ENCODE measurements at places on chromosomes 4 and X.

DNA sequence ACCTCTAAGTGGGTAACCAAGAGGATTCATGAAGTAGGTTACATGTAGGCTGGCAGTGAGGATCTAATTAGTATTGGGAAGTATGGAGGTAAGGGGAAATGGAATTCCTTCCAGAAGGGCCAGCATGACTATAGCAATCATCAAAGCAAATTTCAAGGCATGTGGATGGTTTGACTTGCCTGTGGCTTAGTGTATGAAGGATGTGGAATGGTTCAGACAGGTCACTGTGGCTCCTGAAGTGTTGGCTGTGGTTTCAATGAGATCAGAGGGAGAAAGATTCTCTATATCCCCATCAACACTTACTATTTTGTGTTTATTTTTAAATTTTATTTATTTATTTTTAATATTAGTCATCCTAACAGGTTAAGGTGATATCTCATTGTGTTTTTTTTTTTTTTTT is 121.6 kb upstream of the TBC1D9 start:
- DNase-seq = no peak

DNA sequence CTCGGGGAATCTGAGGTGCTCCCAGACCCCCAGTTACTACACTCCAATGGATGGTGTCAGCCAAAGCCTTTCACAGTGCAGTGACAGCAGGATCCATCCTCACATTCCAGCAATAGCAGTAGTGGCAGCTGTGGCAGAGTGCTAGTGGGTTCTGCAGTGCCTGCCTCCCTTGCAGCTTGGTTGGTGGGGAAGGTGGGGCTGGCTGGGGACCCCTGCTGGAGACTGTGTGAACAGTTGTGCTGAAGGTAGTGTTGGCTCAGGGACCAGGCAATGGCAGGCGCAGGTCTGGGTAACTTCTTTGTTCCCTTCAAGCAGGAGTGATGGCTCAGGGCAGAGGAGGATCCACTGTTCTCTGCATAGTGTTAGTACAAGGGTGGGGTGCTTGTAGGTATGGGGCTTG is 343.7 kb upstream of the TRAM1L1 start:
- no peak for DNase-seq

DNA sequence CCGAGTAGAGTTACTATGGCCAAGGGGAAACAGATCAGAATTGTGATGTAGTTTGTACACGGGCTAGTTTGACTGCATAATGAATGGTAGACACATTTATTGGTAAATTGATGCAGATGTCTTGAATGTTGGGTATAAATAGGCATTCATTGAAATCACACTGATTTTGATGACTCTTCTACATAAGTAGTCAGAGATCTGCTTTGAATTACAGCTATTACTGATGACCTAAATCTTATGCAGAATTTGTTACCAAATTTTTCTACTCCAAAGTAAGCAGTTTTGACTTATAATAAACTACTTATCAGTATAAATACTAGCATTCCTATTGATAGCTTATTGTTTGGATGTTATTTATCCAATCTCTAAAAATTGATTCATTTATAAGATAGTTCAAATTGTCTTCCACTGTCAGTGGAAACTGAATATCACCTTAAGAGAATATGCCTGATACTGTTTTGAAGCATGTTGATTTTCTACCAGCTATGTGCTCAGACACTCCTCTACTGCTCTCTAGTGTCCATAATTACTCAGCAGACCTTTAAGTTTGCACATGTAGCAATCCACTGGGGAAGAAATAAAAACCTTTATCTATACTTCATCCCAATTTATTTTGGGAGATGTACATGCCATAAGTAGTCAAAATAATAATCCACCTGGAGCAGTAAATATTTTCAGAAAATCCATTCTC is 120.3 kb downstream of the RASL11B start:
- DNase-seq = peak; percentile 73

GRCh38 chrX:6813836-6814370 is 279.0 kb upstream of the VCX3A start:
- DNase-seq = no peak

- DNase-seq = no peak
Measured at GRCh38 chrX:118526149-118526548, 30.5 kb downstream of the DOCK11 start.

DNA sequence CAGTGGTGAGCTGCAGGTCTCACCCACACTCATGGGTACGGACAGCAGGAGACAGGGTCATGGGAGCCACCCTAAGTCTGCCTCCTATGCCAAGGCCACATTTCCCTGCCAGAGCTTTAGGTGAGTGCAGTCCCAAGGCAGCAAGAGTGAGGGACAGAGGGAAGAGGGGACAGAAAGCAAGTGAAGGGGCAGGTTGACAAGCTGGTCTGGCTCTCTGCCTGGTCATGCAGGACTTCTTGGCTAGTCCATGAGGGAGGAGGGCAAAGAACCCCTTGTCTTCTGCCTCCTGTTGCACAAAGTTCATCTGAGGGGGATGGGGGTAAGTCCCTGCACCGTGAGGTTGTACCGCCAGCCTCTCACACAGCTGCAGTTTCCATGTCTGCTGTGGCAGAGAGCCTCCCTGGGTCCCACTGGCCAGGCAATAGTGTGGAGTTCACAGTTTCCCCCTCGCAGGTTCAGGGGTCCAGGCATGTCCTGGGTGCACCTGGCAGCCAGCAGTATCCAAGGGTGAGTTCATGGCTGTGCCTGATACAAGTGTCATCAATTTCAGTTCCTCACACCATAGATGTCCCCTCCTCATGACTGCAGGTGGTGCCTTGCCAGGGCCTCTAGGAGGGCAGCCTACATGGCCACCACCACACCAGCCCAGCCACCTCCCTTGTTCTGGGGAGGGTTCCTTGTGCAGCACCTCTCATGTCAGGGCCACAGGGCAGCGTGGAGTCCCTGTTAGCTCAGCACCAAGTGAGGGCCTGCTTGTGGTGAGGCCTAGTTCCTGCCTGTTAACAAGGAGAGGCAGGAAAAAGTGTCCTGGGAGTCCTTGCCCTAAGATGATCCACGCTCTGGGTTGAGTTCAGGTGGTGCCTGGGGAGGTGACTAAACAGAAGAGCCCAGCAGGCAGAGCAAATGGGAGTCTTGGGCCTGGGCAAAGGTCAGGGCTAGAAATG is 72.5 kb downstream of the ADRA2C start:
- DNase-seq = no peak

DNA sequence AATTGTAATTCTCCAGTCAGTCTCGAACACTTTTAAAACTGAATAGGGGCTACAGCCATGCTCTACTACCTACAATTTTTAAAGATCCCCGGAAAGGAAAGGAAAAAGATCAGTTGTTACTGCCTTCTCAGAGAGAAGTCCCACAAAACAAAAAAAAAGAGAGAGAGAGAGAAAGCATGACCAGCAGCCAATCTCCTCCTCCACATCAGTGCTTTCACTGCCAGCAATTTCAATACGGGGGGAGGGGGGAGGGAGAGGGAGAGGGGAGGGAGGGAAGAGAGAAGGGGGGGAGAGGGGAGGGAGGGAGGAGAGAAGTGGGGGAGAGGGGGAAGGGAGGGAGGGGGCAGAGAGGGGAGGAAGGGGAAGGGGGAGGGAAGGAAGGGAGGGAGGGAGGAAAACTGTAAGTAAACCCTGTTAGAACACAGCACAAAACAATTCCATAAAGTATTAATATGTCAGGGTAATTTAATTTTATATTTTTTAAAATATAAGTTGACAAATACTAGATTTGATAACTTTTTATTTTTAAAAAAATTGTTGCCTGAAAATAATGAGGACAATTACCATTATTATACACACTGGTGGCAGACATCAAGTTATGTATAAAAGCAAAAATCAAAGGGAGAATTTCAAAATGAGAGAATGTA is 108.0 kb downstream of the LRBA start:
- no peak for DNase-seq

DNA sequence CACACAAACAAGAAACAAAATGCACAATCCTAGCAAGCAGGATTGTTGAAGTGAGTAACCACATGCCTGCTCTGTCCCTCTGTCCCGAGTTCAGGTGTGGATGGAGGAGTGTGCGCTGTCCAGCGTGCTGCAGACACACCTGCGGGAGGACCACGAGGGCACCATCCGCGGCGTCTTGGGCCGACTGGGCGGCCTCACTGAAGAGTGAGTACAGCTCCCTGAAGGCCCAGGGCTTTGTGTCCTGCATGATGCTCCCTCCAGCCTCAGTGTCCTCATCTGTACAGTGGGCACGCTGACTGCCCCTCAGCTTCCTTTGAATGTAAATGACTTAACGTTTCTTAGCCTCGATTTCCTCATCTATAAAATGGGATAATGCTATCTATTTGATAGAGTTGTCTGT is 82.5 kb downstream of the EVC start:
- no peak for DNase-seq

All from dermis blood vessel endothelial cell (primary cell).